ENCODE measurements at places on chromosomes 1 and 21. TPM values are rescaled to one million over a fixed set of nuclear protein-coding genes. Genes with fewer than 3 reads are reported as not detected.

DNA sequence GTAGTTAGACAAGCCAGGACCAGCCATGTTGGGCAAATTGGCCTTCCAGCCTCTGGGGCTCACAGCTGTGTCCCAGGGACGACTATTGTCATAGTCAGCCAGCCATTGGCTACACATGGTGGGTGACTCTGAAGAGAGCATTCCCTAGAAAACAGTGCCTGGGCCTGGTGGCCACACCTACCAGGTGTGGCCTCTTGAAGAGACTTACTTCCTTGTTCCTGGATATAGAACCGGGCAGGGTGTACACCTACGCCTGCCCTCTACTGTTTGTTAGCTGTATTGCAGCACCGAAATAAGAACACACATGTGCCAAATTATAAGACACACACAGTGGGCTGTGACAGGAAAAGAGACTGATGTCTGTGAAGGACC, 134.6 kb upstream of the ARHGEF16 start:
- peak; percentile 72 for DNase-seq

GRCh38 chr1:98403963-98404480, 257.5 kb upstream of the SNX7 start:
- DNase-seq, result no peak

- DNase-seq, result no peak
Observed at GRCh38 chr1:83996191-83996590, 2.7 kb downstream of the TTLL7 start.

RGSL1 gene
- not detected for total RNA-seq

DNA sequence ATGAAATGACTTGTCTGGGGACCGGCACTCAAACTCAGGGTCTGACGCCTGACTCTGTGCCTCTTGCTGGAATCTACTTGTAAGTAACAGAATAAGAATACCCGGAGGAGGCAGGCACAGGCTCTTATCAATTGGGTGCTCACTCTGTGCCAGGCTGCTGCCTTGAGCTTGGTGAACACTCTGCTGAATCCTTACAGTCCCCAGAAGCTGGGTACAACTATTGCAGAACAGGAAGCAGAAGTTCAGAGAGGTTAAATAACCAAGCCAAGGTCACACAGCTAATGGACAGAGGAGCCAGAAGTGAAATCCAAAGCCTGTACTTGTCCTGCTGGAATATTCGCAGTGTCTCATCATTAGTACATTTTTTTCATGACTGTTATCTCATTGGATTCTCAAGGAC, 86.0 kb downstream of the EPHB2 start:
- no peak for DNase-seq

TMEM39B gene
- total RNA-seq, result 25.3 TPM

DNA sequence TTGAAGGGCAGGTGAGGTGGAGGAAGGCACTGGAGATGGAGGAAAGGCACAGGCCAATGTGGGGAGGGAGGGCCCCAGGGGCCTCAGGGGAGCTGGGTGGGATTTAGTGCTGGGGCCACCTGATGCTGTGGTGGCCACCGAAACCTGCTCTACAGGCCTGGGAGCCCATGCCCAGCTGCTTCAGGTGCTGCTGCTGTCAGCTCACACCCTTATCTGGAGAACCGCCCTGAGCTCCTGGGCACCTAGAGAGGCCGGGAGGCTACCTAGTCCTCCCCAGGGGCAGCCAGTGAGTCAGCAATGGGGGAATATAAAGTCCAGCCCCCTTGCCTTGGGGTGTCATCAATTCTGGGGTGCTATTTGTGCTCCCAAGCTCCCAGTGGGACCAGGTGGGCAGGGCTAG, 12.2 kb downstream of the FAM131C start:
- DNase-seq, result no peak

DNA sequence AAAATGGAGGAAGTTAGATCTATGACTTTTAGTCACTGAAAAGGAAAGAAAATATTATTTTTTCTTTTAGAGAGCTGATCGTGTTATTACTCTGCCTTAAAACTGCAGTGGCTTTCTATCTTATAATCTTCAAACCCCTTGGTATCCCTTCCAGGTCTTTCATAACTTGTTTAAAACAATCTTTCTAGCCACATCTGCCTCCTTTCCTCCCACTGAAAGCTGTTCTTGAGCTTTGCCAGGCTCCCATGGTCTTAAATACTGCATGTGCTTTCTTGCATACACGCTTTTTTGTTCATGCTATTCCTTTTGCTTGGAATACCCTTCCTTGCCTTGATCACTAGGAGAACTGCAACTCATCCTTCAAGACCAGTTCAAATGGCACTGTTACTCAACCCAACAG, 65.9 kb upstream of the GADD45A start:
- DNase-seq, result no peak

DNA sequence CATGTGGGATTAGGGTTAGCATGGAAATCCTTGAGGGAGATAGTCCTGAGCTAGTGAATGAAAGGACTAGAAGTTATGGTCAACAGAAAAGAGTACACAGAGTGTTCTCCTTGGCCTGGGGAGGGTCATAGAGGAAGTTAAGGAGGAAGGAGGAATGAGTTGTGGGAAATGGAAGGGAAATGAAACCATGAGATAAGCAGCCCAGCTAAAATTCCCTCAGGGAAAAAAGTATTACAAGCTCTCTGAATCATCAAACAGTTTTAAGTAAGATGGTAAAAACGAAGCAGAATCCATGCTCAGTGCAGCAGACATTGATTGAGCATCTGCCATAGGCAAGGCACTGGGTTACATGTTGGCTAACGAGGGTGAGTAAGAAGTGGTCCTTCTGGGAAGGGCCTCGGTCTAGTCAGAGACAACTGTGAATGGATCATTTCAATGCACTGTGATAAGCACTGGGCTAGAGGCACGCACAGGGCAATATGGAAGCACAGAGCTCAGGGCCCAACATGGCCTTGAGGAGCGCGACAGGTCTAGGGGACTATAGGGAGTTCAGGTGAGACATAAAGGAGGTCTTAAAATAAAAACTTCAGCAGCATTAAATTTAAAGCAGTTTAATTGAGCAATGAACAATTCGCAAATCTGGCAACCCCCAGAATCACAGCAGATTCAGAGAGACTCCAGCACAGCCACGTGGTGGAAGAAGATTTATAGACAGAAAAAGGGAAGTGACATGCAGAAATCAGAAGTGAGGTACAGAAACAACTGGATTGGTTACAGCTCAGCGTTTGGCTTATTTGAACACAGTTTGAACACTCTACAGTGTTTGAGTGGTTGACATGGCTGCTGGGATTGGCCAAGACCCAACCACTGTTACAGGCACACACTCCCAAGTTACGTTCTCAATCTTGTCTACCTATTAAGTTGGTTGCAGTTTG, 219.5 kb downstream of the HLX start:
- no peak for DNase-seq

- no peak for DNase-seq
Observed at GRCh38 chr1:59691261-59691660, 123.5 kb upstream of the HOOK1 start.

SVBP gene
- 14.3 TPM for total RNA-seq
